ENCODE measurements at places on chromosomes 4 and X.

DNA sequence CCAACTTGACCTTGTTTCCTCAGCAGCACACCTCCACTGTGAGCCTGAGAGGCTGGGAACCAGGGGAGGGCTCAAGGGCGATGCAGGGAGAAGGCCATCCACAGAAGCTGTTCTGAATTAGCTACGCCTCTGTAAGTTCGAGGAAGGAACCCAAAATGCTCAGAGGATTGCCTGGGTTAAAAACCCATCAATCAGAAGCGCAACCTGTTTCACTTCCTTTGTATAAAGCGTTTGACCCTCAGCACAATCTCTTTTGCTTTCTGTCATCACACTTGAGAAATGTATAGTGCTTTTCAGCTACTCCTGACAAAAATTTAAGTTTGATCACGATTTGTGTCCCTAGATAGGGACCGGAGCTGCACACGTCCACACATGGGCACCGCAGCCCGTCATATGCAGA is 48.0 kb upstream of the MAP3K15 start:
- DNase-seq: no peak

DNA sequence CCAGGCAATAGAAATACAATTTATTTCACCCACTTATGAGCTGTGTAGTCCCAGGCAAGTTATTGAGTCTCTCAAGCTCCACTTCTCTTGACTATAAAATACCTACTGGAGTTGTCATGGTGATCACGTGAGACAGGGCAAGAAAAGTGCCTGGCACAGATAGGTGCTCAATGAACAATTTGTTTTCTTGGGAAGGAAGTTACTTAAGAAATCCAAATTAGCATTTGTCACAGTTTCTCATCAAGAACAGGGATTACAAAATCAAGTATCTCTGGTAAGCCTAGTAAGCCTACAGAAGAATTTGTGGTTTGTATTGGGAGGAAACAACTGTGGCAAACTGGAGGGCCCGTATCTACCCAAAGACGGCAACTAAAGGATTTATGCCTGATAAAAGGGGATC is 37.5 kb upstream of the RASGEF1B start:
- DNase-seq: no peak

- no peak for DNase-seq
These were observed 25.6 kb upstream of the IRF2 start for GRCh38 chr4:184499996-184500395.

DNA sequence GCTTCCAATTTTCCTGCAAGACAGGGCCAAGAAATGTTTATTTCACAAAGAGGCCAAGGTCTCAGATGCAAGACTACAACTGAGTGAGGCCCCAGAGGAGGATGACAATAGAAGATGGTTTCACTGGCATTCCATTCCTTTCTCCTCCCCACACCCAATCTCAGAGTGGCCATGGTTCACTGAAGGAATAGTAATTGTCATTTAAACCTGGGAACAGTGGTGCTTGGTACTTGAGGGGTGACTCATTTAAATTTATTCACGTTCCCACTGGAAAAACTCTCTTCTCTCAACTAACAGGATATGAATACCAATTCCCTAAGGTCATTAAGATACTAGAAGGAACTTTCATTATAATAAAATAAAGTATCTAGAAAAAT is 35.3 kb upstream of the CXCL8 start:
- no peak for DNase-seq

DNA sequence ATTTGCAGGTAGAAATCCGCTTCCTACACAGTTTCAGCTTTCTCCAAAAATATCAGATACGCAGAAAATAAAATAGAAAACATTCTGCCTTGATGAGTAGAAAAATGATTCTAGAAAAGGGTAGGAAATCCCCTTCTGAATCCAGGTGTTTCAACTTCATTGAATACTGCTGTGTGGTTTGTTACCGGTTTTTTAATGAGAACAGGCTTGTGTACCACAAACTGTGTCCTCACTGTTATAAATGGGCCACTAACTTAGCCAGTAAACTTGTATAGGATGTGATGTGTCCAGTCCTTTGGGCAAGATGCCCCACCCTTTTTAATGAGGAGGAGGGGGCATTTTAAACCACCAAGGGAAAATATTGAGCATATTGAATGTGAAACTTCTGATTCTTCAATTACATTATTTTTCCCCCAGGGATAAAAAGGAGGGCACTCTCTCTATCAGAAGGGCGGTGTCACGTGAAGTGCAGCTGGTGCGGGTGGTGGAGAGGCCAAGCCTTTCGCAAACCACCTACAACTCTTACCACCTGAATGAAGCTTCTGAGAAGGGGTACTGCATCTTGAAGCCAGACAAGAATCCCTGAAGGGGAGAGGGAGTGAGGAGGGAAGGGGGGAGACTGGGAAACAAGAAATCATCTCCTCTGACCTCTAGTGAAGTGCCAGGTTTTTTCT is 4.5 kb downstream of the CXXC4 start:
- DNase-seq: no peak

- peak; percentile 65 for DNase-seq
These were observed 83.6 kb downstream of the CHM start for GRCh38 chrX:85963736-85964135.

DNA sequence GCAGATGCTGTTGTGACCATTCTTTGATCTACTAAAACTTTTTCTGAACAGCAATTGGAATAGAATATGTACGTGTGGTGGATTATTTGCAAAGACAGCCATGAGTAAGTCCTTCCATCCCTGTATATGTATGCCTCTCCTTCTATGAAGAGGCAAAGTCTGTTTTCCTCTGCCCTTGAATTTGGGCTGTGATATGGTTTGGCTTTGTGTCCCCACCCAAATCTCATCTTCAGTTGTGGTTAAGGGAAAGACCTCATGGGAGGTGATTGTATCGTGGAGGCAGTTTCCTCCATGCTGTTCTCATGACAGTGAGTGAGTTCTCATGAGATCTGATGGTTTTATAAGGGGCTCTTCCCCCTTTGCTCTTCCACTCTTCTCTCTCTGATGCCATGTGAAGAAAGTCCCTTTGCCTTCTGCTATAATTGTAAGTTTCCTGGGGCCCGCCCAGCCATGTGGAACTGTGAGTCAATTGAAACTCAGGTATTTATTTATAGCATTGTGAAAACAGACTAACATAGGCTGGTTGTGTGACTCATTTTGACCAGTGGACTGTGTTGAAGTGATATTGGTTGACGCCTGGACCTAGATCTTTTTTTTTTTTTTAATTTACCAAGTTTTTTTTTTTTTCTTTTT is 108.3 kb upstream of the CAMK2D start:
- DNase-seq: peak; percentile 18

DNA sequence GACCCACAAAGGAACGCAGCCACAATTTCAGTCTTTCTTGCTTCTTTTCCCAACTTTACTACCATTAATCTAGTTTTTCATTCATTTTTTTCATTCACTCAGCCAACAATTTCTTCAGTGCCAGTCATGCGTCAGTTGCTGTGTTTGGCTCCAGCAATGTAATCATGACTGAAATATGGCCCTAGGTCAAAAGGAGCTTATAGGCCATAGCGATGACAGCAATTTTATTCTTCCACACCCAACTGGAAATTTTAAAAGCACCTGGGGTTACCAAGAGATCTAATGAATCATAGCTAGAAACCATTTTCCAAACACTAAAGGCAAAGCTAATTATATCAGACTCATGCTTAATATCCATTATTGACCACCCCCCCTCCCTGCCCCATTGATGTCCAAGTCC is 29.8 kb upstream of the C1QTNF7 start:
- DNase-seq: no peak

DNA sequence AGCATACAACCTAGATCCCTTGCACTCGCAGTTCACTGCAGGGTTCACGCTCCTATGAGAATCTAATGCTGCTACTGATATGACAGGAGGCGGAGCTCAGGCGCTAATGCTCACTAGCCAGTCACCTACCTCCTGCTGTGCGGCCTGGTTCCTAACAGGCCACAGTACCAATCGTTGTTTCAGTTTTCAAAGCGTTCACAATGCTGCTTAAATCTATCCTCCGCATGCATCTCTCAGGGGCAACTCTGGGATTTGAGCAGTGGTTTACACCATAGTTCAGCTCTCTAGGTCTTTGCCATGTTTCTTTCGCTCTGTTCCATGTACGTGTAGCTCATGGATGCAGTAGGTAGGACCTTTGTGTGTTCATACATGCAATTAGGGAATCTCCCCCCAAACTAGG is 47.2 kb downstream of the CLOCK start:
- DNase-seq: no peak

DNA sequence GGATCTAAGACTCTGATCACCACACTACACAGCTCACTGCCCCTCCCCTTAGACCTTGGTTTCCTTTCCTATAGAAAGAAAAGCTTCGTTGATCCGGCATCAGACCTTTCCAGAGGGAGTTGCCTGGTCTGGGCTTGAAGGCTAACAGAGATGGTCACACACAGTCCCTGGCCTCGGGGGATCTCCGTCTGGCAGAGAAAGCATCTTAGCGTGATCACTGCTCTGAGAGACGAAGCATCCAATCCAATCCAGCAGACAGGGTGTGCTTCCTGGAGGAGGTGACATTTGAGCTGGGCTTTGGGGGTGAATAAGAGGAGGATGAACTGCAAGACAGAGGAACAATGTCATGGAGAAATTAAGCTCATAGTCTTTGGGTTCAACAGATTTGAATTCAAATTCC is 49.5 kb downstream of the HTRA3 start:
- no peak for DNase-seq

GRCh38 chrX:54818221-54818620 is 10.7 kb downstream of the MAGED2 start:
- no peak for DNase-seq

- DNase-seq: no peak
These were observed 2.4 kb upstream of the CFAP299 start for GRCh38 chr4:80333121-80333520.

- DNase-seq: no peak
These were observed 65.0 kb downstream of the ZFX start for GRCh38 chrX:24214568-24214967.

DNA sequence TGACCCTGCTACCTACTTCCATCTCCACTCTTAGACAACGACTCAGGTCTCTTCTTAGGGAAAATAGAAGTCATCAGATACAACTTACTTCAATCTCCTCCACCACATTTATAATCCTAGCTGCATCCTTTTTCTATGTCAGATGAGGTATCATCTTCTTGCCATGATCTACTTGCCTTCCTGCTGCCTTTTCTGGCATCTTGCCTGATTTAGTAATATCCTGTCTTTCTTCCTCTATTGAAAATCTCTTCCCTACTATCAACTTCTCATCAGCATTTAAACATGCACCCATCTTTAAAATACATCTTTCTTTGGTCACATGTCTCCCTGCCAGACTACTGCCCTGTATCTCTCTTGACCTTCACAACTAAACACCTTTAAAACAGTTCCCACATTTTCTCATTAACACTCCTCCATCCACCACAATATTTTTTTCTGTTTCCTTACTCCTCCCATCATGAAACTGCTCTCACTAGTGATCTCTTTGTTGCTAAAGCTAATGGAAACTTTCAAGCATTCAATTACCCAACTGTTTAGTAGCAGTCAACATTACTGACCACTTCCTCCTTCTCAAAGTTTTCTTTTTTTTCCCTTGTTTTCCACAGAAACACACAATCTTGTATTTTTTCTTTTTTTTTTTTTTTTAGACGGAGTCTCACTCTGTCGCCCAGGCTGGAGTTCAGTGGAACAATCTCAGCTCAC is 100.8 kb upstream of the CXorf66 start:
- DNase-seq: no peak

DNA sequence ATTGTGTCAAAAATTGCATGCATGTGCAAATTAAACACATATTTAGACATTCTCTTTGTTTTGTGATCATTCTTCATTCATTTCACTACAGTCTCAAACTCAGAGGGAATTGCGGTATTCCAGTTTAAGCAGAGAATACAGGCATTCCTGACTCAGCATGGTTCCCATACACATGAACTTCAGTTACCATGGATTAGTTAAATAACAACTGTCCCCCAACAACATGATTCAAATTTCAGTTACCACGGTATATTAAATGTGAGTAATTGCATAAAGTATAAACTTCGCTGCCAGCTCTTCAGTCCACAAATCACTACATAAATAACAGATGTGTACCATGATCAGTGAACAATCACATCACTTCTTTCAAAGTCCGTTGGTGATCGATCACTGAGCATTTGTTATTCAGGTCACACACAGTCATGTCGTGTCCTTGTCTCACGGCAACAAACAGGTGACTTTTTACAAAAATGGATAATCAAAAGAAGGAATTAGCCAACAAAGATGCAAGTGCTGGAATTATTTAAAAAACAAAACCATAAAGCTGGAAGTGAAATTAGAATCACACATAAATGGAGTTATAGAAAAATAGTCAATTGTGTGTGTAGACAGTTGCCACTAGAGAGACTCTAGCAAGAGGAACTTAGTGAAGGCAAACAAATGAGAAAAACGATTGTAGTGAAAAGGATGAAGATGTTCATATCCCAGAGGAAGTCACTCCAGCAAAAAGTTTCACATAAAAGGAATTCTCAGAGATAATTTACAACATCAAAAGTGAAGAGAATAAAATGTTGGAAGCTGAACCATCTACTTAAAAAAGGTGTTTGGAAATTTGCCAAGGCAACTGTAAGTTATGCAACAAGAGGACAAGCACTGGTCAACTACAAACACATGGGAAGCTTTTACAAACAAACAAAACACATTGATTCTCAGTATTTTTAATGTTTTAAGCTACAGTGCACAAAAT is 138.6 kb upstream of the SMARCAD1 start:
- no peak for DNase-seq

GRCh38 chrX:47321386-47321785 is 49.0 kb upstream of the ZNF157 start:
- peak; percentile 64 for DNase-seq

- no peak for DNase-seq
These were observed 219.1 kb upstream of the BMP3 start for GRCh38 chr4:80811406-80811805.

GRCh38 chr4:110682311-110682710 is 59.4 kb upstream of the PITX2 start:
- DNase-seq: no peak

DNA sequence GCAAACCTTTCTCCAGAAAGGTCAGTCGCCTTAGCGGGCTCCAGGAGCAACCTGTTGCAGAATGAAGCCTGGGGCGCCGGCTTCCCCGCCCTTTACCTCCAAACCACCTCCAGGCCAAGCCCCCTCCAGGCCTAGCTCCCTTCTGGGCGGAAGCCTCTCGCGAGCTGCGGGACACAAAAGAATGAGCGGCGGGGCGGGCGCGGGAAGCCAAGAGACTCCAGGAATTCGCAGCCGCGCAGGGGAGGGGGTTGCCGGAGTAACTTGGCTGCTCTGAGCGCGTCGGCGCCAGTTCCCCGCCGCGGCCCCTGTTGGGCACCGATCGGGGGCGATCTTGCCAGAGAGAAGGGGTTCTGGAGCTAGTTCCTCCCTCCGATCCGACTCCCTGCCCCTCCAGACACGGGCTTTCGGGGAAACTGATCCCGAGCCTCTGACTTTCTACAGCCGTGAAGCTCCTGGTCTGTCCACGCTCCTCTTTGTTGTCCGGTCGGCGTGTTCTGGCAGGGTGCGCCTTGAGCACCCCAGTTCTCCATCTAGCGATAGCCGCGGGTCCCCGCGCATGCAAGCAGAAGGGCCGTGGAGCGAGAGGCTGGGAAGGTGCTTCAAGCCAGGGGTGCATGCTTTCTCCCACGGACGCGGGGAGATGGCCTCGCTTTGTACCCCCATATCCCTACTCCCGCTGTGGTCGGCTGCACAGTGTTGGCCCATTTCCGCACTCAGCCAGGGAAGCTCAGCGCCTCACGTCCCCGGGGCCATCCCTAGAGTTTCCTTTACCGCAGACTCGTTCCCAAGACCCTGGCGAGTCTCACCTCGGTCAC is 1.2 kb downstream of the PROM1 start:
- DNase-seq: no peak

GRCh38 chrX:44946771-44947170 is 73.8 kb downstream of the KDM6A start:
- DNase-seq: no peak
